Hematopoietic multipotent progenitor cell (in vitro differentiated cells): ENCODE measurements at places on chromosomes 7 and 10.
A peak's percentile ranks its signal among the peaks of the same experiment; 100 is the strongest.

DNA sequence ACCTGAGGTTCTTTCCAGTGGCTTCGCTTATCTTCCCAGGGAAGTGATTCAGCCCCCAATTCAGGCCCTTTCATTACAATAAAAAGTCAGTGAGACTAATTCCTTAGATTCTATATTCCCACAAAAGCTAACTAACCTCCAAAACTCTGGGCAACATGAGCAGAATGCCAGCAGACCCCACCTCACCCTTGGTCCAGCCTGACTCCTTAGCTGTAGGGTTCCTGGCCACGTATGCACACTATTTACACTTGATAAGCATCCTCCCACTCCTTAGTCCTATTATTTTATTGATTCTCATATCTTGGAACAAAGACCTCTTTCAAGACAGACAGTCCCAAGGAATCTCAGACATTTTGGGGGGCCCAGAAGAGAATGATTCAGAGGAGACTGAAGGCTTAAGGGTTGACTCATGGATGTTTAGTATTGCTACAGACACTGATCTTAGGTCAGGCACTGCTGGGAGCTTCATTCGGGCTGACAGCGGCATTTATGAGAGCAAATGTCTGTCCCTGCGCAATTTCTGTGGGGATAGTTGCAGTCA lies 162.6 kb upstream of the GDF10 start:
- DNase-seq = no peak

DNA sequence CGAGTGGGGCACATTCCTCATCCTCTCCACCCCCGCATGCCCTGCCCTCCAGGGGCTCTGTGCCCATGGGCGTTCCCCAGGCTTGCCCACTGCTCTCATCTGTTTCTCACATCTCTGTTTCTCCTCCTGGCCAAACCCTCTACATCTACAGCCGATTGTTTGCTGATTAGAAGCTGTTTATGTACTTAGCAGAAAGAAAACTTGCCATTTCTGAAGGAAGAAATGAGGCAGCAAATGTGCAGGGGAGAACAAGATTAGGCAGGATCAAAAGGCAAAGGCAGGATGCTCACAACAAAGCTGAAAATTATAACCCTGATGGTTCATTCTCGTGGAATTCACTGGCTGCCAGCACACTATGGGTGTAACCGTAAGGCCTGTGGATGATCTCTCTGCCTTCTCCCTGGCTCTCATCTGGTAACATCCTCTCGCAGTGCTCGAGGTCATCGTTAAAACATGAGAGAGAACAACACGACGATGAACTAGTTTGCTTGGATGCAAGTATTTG lies 111.6 kb upstream of the KLF14 start:
- DNase-seq = no peak

- peak; percentile 79 for DNase-seq
Observed at GRCh38 chr7:76234931-76235441, 33.3 kb downstream of the SRRM3 start.

GRCh38 chr10:132096223-132096622 lies 30.5 kb downstream of the JAKMIP3 start:
- peak; percentile 67 for DNase-seq

- DNase-seq = no peak
Observed at GRCh38 chr10:77043420-77043763, 594.2 kb downstream of the KCNMA1 start.

DNA sequence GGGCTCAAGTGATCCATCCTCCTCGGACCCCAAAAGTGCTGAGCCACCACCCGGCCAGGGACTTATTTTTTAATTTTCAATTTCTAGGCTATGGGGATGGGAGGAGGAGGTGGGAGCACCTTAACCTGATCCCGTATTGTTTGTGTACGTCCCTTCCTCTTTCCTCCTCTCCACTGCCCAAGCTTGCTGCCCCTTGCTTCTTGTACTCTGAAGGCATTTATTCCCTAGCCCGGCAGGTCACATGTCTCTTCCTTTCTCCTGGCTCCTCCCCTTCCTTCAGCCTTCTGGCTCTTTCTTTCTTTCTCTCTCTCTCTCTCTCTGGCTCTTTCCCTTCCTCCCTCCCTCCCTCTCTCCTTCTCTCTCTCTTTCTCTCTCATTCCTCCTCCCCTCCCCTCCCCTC lies 56.0 kb downstream of the COL26A1 start:
- no peak for DNase-seq

- DNase-seq = no peak
Observed at GRCh38 chr7:109343678-109344077, 774.0 kb downstream of the DNAJB9 start.

DNA sequence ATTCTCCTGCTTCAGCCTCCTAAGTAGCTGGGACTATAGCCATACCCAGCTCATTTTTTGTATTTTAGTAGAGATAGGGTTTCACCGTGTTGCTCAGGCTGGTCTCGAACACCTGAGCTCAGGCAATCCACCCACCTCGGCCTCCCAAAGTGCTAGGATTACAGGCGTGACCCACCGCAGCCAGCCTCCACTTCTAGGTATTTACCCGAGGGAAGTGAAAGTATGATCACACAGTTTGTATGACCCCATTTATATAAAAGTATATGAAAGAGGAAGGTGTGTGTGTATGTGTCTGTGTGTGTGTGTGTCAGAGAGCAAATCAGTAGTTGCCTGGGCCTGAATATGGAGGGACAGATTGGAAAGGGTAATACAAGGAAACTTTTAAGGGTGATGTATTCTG lies 2.0 kb upstream of the PURB start:
- no peak for DNase-seq

GRCh38 chr7:80136261-80137055 lies 1.8 kb downstream of the GNAI1 start:
- no peak for DNase-seq

GRCh38 chr7:103432712-103433111 lies 13.3 kb downstream of the SLC26A5 start:
- no peak for DNase-seq

GRCh38 chr7:91496251-91496820 lies 232.1 kb downstream of the FZD1 start:
- DNase-seq = peak; percentile 35

- DNase-seq = no peak
Observed at GRCh38 chr7:130299866-130300265, 6.9 kb downstream of the CPA4 start.

- DNase-seq = no peak
Observed at GRCh38 chr10:17965649-17966235, 14.0 kb downstream of the SLC39A12 start.

GRCh38 chr10:132538790-132539421 lies 1.3 kb downstream of the INPP5A start:
- no peak for DNase-seq

- DNase-seq = no peak
Observed at GRCh38 chr7:155865830-155866525, 53.7 kb upstream of the SHH start.

- DNase-seq = no peak
Observed at GRCh38 chr10:98246911-98247805, 20.8 kb downstream of the LOXL4 start.

- DNase-seq = no peak
Observed at GRCh38 chr7:92717993-92718716, 118.2 kb downstream of the CDK6 start.

GRCh38 chr7:17770710-17771375 lies 169.5 kb downstream of the SNX13 start:
- peak; percentile 49 for DNase-seq

DNA sequence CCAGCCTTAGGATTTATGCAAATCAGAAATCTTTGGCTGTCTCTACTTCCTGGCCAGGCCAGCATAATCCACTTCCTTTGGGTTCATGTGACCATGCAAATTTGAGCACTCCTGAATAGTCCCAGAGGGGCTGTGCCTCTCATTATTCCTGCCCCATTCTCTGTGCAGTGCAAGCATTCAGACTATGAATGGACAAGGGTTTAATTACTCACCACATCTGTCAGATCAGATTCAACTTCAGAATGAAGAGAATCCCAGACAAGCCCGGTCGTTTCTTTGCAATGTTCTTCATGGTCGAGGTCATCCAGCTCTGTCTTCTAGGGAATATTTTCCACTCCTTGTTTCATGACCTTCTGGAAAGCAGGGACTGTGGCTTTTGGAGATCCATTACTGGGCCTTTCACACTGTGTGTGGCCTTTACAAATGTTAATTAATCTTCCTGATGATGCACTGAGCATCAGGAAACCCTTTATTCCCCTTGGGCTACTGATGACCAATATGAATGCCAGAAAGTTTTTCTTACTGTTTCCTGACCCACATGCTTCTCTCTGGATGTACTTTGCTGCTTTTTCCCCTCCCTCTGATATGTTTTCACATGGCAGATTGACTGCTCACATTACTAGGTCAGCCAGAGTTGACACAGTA lies 217.6 kb upstream of the TCF7L2 start:
- DNase-seq = no peak

DNA sequence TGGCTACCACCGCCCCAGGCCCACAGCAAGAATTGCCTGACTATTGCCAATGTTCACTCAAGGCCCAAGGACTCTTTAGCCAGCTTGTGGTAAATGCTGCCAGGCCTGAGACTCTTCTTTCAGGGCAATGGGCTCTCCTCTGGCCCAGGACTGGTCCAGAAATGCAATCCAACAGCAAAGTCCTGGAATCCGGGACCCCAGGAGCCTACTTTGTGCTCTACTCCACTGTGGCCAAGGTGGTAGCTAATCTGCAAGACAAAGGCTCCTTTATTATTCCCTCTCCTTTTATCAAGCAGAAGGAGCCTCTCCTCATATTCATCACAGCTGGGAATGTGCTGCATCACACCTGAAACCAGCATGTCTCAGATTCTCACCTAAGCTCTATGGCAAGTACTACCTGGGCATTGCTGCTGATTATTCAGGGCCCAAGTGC lies 107.6 kb upstream of the PRSS58 start:
- no peak for DNase-seq

DNA sequence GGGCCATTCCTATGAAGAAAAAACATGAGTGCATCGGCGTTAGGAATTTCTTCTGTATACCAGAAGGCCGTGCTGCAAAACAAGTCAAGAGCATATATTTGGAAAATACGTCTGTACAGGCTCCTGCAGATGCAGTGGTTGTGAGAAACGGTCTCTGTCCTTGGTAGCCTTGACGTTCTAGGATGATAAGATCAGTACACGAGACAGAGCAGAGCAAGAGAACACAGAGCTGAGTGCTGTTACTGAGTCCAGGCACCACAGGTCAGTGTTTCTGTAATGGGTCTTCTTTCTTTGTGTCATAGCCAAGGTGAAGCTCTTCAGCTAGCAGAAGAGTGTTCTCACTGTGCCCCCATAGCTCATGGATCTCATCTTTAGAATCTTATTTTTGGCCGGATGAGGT lies 62.8 kb downstream of the WDR37 start:
- no peak for DNase-seq

DNA sequence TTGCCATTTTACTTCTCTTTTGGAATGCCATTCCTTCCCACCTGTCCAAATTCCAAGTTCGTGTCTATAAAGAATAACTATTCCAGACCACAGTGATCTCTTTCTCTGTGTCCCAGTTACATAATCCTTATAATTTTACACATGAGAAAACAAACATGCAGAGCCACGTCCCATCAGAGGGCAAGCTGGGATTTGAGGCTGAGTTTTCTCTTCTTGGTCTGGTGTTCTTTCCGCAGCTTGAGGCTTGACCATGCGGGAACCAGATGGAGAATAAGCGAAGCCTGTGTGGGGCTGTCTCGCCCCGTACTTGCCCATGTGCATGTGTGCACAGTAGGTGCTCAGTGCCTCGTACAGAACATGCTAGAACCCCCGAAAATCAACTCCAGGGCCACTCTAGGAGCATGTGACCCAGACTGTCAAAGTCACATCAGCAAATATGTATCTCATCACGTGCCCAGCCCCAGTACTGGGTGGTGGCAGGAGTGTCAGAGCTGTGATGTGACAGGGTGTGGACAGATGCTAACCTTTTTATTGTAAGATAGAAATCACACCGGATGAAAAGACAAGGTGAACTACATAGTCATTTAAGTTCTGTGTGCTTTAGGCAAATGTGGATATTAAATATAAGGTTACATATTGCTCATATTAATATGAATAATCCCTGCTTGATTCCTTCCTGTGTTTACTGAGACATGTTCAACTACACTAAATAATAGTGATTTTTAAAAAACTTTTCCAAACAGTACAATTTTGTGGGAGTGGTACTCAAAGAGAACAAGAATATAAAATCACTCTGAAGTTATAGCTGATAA lies 3.2 kb downstream of the INSIG1 start:
- no peak for DNase-seq

DNA sequence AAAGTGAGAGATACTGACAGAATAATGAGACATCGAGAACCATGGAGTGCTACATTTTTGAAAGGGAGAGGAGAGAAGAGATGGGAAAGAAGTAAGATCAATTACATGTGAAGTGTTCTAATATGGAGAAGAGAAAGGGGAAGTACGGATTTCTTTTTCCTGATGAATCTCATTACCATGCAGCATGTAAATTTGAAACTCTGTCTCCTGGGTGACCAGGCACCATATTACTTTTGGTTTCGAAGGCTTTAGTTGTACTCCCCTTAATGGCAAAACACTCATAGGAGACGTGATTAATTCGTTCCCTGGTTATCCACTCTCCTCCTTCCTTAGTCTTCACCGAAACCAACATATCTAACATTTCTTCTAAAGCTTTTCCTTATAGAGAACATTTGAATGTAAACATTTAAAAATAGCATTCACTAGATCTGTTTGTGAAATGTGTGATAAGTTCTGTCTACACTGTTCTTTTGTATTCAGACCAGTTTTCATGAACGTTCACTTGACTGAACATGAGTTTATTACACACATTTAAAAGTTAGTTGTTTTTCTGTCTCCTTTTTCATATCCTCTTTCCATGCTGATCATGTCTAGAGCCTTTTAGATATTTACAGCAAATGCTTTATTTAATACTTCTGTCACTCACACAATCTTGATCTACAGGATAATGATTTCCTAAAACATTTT lies 80.2 kb upstream of the MSRB2 start:
- DNase-seq = no peak

DNA sequence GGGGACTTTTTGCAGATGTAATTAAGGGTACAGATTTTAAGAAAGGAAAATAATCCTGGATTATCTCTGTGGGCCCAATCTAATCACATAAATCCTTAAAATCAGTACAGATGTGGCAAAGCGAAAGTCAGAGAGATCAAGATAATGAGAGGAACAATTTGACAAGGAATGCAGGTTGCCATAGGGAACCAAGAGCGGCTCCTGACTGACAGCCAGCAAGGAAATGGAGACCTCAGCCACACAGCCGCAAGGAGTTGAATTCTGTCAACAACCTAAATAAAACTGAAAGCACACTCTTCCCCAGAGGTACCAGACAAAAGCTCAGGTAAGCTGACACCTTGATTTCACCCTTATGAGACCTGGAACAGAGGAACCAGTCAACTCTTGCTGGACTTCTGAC lies 3.4 kb upstream of the PNPLA8 start:
- no peak for DNase-seq
